LHCN-M2 (cell line): ENCODE measurements at places on chromosomes 3 and 15. TPM values are rescaled to one million over a fixed set of nuclear protein-coding genes. Genes with fewer than 3 reads are reported as not detected.
A peak's percentile ranks its signal among the peaks of the same experiment; 100 is the strongest.

UPK1B gene
- not detected in 2 replicates for total RNA-seq

TIGIT gene
- total RNA-seq, result not detected in 2 replicates

DNA sequence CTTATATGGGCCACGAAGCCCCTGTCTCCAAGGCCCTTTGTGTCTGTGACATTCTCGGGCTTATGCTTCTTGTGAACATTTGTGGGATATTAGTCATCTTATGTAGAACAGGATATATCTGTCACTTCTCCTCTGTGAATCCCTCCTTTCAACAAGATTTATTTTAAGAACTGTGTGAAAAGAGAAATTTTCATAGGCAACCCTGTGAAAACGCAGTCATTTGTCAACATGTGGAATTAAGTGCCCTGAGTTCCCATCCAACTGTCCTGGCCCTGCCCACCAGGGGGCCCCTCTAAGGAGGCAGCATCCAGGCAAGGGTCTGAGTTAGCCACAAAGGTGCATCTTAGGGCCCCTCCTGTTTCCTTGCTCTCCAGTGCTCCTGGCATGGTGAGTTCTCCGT lies 76.8 kb upstream of the CHRNA7 start:
- no peak for DNase-seq

DNA sequence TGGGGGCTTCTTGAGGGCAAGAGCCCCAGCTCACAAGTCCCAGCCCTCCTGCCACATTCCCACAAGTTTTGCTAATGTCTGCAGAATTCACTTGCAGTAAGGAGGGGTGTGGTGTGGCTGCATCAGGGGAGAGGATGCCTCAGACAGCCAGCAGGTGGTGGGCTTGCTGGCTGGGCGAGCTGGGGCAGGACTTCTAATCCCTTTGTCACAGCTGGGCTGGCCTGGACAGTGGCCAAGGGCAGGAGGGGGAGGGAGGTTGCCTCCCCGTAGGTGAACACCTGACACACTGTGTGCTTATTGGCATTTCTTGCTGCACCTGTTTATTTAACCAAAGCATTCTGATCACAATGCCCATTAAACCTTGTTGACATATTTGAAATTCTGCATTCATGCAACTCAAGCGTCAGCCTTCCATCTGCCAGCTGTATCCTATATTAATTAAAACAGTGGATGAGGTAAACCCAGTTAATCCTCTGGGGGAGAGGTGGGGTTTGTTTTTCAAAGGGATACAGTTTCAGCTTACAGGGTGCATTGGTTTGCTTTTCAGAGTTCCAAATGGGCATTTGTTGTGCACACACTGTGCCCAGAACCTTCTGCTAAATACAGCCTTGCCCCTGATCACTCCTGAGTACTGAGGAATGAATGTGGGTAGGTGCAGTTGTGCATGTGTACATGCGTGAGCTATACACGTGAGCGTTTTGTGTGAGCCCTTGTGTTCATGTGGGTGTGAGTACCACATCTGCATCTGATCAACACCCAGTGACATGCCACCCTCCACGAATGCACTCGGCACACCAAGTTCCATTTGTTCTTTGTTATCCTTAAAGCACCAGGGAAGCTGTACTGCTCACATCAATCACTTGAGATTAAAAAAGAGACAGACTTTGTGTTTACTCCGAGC lies 268.7 kb downstream of the XXYLT1 start:
- DNase-seq, result peak; percentile 40

DNA sequence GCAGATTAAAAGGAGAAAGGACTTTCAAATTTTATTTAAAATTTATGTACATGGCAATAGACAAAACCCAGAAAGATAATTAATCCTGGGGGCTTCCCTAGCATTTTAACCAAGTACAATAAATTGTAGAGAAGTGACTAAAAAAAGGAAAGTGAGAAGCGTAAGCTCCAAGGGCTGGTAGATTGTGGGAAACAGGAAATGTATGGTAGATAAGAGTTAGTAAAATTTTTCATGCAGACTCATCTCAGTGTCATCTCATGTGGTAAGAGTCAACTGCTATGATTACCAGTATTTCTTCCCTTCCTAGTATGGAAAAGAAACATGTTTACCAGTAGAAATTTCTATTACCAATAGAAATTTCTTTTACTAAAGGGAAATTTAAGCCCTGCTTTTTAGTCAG lies 464.3 kb upstream of the AGTR1 start:
- DNase-seq, result peak; percentile 38

GRCh38 chr3:28923994-28924393 lies 356.9 kb upstream of the RBMS3 start:
- DNase-seq, result no peak

GRCh38 chr3:46853441-46854415 lies 9.5 kb downstream of the MYL3 start:
- no peak for DNase-seq

GRCh38 chr3:12902181-12902999 lies 61.0 kb upstream of the RPL32 start:
- no peak for DNase-seq

DNA sequence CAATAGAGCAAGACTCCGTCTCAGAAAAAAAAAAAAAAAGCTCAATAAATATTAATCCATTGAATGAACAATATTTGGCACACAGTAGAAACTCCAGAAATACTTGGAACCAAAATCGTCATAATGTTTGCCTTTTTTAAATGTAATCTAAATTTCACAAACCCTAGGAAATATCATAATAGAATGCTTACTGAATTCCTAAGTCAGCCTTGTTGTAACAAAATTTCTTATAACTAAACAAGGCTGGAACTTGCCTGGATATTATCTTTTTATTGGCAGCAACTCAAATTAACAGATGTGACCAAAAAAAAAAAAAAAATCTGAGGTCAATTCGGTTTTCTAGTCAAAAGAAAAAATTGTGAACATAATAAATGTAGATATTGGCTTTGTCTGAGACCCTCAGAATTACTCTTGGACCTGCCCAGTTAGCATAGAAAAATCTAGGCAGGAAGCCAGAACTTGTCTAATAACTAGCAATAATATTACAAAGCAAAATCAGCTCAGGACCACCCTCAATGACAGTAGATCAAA lies 33.3 kb downstream of the GABPB1 start:
- DNase-seq, result no peak

DNA sequence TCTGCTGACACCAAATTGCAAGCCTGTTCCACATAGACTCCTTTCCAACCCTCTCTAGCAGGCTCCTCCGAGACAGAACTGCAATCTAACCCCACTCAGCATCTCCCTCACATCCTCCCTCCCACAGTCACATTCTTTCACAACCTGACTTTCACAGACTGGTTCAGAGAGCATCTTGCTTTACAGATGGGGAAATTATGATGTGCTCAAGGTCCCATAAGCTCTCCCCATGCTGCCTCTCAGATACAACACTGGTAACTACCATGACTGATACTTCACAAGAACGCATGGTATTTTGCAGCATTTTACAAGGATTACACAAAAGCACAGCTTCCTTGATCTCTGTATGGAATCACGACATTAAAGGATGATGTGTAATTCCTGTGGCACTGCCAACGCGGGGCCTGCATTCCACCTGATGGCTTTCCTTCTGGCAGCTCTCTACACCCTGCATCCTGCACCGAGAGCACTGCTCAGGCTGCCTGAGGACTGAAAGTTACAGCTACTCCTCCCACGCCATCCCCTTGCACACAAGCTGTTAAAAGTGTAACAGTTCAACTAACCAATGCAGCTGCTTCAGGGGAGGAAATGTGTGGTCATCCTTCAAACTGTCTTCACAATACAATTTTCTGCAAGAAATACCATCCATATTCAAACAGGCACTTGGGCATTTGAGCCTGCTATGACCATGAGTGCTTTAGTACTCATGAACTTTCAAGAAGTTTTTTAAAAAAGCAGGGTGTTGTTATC lies 27.6 kb downstream of the TBC1D2B start:
- DNase-seq, result peak; percentile 83

- DNase-seq, result peak; percentile 74
These were observed 2.3 kb upstream of the DNAH1 start for GRCh38 chr3:52313774-52314188.
